ENCODE measurements at places on chromosomes 6 and 20. TPM values are rescaled to one million over a fixed set of nuclear protein-coding genes. Genes with fewer than 3 reads are reported as not detected.

- DNase-seq, result no peak
Measured at GRCh38 chr20:22307409-22307808, 277.0 kb downstream of the FOXA2 start.

DNA sequence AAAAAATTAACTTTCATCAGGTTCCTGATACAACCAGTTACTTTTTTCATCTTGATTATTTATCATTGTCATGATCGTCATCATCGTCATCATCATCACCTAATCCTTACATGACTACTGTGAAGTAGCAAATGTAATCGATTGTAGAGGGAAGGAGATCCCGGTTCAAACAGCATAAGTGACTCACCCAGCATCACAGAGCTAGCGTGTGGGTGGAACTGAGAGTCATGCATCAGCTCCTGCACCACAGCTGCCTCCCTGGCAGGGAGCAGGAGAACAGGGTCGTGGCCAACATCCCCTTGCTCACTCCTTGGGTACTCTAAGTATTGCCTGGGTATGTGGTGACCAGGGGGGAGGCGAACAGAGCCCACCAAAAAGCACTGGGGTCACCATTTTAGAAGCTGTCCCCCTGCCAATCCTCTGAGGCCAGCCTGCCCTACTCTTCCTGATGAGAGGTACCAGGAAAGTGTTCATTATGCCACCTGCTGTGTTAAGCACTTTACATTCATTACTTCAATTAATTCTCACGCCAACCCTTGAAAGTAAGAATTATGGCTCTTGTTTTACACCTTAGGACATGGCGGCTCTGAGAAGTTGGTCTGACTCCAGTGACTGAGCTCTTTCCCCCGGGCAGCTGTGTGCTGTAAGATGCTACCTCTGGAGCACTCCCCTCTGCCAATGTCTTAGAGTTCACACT lies 425.2 kb downstream of the CD83 start:
- no peak for DNase-seq

DNA sequence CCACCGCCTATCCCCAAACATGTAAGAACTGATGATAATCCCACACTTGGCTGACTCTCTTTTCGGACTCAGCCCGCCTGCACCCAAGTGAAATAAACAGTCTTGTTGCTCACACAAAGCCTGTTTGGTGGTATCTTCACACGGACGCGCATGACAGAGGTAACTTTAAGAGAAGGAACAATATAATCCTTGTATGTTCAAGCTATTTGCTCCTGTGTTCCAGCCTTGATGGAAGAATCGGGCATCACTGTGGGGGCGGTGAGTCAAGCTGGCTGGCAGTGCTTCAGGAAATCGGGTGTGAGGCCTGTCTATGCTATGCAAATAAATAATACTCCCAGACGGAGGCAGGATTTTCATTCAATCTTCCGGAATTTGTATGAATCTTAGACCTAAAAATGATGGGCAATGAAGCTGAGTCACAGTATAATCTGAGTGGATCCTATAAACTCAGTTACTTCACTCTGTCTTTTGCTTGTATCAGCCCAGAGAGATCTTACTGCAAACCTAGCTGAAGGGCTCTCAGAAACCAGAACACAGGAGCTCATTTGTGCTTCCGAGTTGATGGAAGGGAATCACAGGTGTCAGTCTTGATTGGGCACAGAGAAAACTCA lies 45.2 kb upstream of the NT5E start:
- DNase-seq, result no peak

DNA sequence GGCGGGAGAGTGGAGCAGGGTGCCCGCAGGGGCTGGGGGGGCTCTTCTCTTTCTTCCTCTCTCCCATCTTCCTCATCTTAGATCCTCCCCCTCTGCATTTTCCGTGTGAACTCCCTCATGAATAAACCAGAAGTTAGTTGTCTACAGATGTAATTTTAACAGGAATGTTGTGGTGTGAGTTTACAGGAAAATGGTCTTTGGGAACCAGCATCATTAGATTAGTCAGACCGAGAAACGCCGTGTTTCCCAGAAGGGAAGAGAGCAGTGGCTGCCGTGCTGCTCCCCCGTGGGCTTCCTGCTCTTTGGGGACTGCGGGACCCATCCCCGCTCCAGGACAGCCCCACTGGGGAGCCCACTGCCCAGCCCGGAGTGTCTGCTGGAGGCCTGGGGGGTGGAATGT lies 3.4 kb downstream of the MYT1 start:
- no peak for DNase-seq

DNA sequence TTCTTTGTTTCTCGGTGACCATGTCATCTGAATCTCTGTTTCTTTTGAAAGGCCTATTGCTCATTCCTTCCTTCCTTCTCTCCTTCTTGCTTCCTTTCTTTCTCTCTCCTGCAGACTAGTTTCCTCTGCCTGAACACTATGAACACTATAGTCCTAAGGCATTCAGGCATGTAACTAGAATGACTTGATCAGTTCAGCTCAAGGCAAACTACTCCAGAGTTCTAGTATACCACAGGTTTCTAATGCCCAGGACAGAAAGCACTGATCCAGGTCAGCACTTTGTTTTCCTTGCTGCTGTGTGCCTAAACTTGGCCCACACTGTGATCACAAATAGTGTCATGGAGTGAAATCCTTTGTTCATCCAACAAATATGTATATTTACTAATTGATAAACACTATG lies 324.1 kb upstream of the GJE1 start:
- no peak for DNase-seq

DNA sequence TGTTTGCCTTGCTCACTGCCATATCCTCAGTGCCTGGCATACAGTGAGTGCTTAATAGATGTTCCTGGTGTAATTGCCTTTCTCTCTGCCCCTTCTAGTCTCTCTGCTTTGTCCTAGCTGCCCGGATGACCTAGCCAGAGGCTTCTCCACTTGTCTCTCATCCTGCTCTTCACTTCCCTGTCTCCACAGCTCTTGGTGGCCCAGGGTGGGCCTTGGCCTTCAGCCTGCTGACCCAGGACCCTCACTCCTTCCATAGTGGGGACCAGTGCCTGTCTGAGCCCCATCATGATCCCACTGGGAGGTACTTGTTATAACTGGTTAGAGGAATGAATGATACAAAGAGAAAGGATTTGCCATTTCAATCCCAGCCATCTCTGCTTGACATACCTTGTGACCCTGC lies 49.2 kb upstream of the BLCAP start:
- no peak for DNase-seq

DNA sequence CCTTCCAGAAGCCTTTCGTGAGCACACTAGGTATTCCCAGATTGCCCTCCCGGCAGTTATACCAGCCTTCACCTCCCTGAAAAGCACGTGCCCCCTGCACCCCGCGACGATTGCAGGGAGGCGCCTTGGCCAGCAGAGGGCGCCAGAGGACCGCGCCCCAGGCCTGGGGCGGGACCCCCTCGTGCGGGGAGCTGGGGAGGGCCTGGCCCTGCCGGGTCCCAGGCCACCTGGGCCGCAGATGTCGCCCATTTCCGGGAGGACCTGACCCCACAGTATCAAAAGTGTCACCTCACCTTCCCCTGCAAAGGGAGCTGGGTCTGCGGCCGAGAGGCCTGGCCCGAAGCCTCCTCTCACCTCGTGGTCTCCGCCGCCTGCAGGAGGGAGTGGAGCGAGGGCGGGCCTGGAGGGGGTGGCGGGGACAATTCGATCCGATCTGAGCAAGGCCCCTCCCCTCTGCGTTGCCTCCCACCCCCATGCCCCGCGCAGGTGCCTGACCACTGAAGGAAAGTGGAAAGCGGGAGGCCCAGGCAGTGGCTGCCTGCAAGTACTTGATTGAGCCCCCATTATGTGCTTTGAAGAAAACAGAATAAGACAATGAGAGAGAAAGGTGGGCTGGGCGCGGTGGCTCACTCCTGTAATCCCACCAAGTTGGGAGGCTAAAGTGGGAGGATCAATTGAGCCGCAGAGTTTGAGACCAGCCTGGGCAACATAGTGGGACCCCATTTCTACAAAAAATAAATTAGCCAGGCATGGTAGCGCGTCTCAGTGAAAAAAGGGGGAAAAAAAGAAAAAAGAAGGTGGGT lies 3.5 kb upstream of the SNAI1 start:
- no peak for DNase-seq

- DNase-seq, result no peak
Measured at GRCh38 chr6:10554826-10555225, 33.7 kb downstream of the GCNT2 start.

DNA sequence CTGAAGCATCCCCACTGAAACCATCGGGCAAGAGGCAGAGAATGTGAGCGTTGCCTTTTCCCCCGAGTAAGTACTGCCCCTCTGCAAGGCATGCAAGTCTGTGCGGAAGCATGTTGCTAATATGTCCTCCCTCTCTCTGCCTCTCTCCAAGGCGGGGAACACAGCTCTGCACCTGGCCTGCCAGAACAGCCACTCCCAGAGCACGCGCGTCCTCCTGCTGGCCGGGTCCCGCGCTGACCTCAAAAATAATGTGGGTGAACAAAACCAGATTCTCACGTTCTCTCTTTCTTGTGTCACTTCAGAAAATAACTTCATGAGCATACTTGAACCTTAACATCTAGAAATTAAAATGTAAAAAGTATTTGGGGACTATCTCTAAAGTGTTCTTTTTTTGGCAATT lies 26.4 kb downstream of the LYRM2 start:
- DNase-seq, result no peak

DNA sequence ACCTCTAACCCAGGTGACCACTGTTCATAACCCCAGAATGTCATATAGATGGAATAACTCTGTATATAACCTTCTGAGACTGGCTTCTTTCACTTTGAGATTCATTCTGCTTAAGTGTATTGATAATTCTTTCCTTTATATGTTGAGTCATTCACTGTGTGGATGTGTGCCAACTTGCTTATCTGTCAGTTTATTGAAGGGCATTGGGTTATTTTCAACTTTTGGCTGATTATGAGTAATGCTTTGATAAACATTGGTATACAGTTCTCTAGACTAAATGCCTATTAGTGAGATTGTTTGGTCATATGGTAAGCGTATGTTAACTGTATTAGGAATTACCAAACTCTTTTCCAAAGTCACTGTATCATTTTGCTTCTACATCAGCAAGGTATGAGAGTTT lies 453.4 kb upstream of the SPTLC3 start:
- no peak for DNase-seq

The COX4I2 gene
- polyA plus RNA-seq, result 2.4 TPM

The NOX3 gene
- 2.1 TPM for polyA plus RNA-seq

The PAQR8 gene
- 27.6 TPM for polyA plus RNA-seq

The SRF gene
- 35.7 TPM for polyA plus RNA-seq

The FILIP1 gene
- 2.8 TPM for polyA plus RNA-seq
